Stimulated activated CD8-positive, alpha-beta memory T cell treated with anti-CD3 and anti-CD28 coated beads, Interleukin-7, amount 100 ng/mL, for 1 hour (primary cell): ENCODE measurements at places on chromosomes 13 and 19.

GRCh38 chr13:26019251-26019650 lies 32.6 kb downstream of the SHISA2 start:
- no peak for DNase-seq

DNA sequence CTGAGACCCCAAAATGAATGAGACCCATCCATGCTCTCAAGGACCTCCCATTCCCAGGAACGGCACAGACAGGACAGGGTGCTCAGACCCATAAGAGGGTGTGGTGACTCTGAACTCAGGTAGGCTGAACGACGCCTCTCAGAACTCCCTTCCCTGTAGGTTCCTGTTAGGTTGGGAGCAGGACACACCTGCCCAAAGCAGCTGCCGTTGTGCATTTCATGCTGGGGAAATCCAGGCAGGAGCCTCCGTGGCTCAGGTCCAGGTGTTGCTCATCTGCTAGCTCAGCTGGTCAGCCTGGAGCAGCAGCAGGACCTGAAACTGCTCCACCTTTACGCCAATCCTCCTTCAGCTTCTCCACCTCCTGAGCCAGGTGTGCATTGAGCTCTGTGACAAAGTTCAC lies 19.1 kb upstream of the TEX101 start:
- no peak for DNase-seq

DNA sequence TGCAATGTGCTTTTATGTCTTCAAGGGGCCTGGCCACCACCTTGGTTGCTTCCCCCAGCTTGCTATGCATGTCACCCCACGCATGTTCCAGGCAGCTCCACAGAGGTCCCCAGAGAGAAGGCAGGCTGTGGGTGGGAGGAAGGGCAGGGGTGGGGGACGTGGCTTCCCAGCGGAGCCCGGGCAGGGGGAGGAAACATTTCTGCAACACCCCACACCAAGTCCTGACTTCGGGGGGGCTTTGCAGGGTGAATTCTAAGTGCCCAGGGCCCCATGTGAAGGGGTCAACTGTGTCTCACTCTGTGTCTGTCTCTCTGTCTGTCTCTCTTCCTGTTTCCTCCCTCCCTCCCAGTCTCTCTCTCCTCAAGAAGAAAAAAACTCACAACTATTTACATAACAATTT lies 39.6 kb downstream of the LTBP4 start:
- no peak for DNase-seq

DNA sequence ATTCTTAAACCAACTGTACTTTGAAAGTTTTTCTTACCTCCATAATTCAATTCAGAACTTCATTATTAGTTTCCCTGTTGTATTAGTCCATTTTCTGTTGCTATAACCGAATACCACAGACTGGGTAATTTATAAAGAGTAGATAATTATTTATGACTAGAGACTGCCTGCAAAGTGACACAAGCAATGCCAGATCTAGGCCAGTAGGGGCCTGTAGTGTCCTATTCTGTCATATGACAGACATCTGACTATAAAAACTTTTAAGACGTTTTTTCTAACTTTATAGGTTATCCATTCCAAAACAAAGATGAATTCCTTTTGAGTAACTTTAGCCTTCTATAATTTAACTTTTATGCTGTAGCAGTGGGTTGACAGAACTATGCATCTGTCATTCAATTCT lies 2783.8 kb downstream of the PCDH9 start:
- DNase-seq, result no peak

DNA sequence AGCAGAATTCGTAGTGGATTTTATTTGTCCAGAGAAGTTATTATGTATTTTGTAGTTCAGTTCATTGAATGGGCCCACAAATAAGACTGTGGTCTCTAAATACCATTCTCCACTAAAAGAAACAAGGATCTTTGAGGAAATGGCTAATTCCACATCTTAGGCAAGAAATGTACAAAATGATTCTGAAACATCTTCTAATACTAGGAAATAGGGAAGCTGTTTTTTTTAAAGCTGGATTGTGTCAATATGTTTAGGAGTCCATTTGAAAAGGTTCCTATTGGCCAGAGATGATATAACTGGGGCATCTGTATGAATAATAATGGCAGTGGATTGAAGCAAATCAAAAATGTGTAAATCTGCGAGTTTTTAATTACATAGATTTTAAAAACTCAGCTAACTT lies 88.5 kb upstream of the SIAH3 start:
- no peak for DNase-seq

DNA sequence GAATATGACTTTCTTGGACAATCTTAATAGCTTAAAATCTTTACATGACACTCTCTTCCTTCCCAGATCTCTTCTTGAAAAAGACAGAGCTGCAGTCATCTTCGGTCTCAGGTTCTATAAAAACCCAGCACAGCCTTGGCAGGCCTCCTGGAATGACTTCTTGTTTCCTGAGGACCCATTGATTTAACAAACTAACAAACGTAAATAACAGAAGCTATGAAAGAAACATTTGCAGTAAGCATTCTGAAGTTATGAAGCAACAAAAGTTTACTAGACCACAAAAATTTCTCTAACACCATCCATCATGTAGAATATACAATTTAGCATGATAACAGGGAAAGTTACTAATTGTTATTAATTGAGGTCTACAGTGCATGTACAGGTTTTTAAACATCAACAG lies 62.8 kb upstream of the STARD13 start:
- no peak for DNase-seq

- no peak for DNase-seq
These were observed 5.0 kb downstream of the PPP1R37 start for GRCh38 chr19:45097776-45098520.

DNA sequence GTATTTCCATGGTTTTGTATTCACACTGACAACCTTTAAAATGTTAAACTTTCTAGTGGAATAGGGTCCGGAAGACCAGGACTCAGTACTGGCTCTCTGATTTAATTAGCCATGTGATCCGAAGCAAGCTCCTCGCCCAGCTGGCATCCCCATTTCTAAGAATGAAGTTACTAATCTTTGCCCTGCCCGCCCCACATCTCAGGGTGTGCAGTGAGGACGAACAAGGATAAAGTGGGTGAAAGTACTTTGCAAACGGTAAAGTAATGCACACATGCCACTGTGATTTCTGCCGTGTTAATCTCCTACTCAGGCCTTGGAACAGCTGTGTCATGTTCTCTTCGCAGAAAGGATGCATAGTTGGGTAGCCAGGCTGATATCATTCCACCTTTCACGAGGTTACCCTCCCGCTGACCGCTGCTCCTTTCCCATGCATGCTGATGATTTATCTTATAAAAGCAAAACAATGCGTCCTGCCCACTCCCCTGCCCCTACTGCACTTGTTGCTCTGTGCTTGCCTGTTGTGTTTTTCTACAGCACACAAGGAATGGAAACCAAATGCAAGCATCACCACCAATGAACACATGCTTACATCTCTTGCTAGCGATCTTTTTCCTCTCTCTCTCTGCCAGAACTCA lies 539.0 kb downstream of the EFNB2 start:
- DNase-seq, result no peak

DNA sequence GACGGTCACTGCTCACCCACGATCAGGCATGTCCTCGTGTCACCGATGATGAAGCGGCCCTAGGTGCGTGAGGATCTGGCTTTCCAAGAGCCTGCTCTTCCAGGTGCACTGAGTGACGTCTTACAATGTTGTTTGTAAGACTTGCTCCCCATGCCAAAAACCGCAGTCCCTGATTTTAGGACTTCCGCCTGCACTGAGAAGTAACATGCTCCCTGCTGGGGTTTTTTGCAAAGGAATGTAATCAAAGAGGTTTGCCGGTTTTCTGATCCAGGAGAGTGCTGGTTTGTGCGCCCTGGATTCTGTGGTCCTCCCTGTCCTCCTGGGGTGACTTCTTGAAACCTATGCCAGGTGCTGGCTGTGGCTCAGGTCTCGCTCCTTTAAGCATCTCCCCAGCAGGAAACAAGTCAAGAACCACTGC lies 38.8 kb downstream of the MYO9B start:
- DNase-seq, result no peak

DNA sequence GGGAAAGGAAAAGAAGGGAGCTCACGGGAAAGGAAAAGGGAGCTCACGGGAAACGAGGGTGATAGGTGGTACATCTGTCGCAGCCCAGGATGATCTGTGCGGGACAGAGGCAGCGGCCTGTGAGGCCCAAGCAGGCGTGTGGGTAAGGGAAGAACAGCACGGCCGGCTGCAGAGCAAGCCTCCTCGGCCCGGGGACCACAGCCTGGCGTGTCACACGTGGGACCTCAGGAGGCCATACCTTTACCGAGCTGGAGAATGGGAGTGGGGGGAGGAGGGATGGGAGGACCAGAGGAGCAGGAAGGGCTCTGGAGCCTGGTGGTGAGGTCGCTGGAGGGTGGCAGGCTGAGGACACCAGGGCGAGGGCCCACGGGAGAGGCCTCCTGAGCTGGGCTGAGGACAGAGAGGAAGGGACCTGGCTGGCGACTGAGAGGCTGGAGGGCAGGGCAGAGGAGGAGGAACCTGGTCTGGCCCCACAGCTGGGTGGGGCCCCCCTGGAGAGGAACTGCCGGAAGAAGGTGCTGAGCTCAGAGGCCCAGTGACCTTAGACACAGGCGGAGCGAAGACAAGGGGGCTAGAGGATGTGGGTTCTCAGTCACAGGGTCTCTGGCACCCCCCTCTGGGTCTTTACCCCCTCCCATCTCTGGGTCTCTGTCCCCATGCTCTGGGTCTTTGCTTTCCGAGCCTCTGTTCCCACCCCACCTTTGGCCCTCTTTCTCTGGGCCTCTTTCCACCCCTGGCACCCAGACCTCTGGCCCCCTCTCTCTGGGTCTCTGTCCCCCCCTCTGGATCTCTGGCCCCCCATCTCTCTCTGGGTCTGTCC lies 2.9 kb upstream of the FTL start:
- DNase-seq, result no peak

GRCh38 chr19:2517881-2518601 lies 42.1 kb downstream of the GADD45B start:
- no peak for DNase-seq

- DNase-seq, result no peak
These were observed 1314.6 kb downstream of the EFNB2 start for GRCh38 chr13:105220881-105221280.

- no peak for DNase-seq
These were observed 12.6 kb upstream of the GARRE1 start for GRCh38 chr19:34241513-34242337.

DNA sequence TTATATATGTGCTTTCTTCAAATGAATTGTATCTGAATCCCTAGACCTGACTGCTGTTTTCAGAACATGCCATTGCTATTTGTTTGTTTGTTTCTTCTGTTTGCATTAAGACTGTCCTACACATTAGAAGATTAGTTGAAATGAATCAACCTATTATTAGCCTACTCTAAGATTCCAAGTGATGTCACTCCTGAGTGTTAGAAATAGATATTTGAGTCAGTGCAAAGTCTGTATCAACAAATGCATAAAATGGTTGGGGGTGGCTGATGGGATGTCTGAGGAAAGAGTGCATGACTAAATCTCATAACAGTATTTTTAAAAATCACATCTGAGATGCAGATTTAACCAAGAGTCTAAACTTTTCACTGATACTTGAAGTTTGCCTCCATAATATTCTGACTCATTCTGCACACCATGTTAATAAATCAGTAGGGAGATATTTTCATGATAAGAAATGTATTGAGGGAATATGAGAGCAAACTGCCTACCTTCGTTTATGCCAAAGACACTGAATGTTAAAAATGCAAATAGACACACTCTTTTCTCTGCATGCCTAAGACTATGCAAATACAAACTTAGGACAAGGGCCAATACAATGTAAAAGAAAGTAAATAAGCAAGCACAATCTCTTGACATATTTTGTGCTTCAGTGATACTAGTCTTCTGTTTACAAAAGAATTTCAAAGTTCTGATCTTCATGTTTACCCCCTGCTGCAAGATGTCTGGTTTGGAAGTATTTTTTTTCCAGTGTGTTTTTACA lies 253.3 kb downstream of the LIG4 start:
- no peak for DNase-seq

- DNase-seq, result no peak
These were observed 23.0 kb upstream of the USP29 start for GRCh38 chr19:57096685-57097361.

GRCh38 chr13:114167426-114167825 lies 11.6 kb upstream of the CFAP97D2 start:
- DNase-seq, result no peak

GRCh38 chr19:31054430-31054829 lies 294.8 kb downstream of the TSHZ3 start:
- DNase-seq, result no peak

- DNase-seq, result no peak
These were observed 12.2 kb downstream of the TJP3 start for GRCh38 chr19:3720349-3720917.

DNA sequence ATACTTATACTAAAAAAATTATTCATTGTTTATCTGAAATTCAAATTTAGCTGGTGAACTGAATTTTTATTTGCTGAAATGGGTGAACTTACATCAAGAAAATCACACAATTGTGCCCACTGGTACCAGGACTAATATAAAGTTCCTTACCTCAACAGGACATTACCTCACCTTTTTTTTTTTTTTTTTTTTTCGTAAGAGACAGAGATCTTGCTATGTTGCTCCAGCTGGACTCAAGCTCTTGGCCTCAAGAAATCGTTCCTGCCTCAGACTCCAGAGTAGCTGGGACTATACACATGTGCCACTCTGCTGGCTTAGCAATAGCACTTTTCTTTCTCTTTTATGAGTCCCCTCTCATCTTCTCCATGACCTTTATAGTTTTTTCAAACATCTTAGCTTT lies 22.5 kb upstream of the NDFIP2 start:
- no peak for DNase-seq

DNA sequence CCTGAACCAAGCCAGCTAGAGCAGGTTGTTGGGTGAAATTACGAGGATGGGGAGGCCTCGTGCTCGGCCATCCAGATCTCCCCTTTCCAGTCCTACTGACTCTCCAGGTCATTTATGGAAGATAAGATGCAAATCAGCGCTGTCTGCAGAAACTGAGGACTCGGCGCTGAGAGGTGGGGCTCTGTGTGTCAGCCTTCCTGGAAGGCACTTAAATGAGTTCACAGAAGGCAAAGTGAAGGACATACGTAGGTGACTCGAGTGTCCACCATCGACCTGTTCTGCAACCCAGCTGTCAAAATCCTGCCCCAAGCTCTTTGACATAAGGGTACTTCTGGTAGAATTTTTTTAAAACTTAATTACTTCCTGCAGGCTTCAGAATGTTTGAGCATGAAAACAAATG lies 86.4 kb downstream of the RAB20 start:
- no peak for DNase-seq

GRCh38 chr13:113292021-113292862 lies 4.8 kb upstream of the LAMP1 start:
- DNase-seq, result no peak

DNA sequence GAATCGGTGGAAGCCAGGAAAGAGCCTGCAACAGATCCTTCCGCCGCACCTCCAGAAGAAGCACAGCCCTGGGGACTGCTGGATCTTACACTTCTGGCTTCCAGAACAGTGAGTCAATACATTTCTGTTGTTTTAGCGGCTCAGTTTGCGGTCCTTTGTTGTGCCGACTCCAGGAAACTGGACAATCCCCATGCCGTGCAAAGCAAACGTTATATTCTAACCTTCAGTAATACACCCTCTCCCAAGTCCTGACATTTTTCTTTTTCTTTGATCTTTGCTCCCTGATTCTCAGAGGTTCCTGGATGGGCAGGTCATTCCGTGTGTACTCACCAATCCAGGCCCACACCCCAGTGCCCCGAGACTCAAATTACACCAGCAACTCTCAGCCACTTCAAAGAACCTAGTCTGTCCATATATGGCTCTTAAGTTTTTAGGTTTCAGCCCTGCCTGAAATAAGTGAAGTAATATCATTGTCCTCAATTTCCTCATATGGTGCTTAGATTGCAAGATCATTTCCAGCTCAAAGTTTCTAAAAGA lies 387.1 kb upstream of the SGCG start:
- no peak for DNase-seq

GRCh38 chr13:42798118-42798517 lies 16.7 kb downstream of the FAM216B start:
- no peak for DNase-seq

- no peak for DNase-seq
These were observed 37.1 kb upstream of the LSM14A start for GRCh38 chr19:34135054-34135800.
